ENCODE measurements at places on chromosomes 1 and 21. TPM values are rescaled to one million over a fixed set of nuclear protein-coding genes. Genes with fewer than 3 reads are reported as not detected.

GRCh38 chr1:201109651-201110050, 2.6 kb downstream of the CACNA1S start:
- no peak for DNase-seq

- DNase-seq, result peak; percentile 93
These were observed 9.8 kb downstream of the MIXL1 start for GRCh38 chr1:226233293-226233692.

DNA sequence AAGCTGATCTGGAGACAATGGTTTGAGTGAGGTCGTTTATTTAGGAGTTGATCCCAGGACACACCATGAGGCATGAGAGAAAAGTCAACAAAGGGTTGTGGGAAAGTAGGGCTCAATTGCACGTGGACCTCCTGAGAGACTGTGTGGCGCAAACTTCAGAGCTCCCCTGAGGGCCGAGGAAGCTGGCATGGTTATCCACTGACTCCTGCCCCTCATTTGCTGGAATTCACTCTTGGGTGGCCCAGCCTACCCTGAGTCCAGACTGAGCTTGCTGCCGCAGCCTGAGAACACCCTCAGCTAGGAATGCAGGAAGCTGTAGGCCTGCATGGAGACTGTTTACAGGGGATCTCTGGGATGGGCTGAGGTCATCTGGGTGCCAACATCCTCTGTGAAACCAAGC, 301.0 kb downstream of the RWDD3 start:
- no peak for DNase-seq

- no peak for DNase-seq
These were observed 9.7 kb upstream of the MYBPHL start for GRCh38 chr1:109316506-109316905.

DNA sequence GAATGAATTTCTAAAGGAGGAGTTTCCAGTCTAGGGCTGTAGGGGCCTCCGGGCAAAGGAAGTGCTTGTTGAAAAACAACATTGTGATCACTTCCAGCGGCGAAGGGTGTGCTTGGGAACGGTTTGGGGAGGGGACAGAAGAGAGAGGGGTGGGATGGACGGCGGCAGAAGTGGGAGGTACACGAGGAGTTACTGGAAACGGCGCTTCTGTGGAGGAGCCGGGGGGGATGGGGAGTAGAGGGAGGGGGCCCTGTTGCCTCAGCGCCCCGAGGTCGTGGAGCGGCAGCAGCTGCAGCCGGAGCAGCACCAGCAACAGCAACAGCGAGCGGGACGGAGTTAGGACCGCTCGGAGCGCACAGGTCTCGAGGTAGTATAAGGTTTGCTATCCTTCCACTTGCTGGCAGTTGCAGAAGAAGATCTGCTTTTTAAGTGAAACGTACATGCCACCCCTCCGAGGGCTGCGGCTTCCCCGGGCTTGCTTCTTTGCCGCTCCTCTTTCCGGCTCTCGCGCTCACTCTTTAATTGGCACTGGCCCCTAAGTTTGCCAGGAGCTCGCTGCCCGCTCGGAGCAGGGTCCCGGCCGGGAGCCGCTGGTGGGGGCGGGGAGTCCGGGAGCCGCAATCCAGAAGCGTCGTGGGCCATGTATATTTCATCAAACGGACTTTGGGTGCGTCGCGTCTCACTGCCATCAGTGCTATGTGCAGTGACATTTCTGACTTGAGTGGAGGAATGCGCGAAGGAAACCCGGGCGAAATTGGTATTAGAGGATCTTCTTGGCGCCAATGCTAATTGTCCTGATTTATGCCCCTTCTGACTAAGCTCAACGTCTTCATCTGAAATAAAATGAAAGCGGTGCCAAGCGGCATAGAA, 771 bp upstream of the NTNG1 start:
- peak; percentile 68 for DNase-seq

The VCAM1 gene
- total RNA-seq, result not detected

The ECM1 gene
- 2.7 TPM for total RNA-seq

The SYT14 gene
- total RNA-seq, result not detected

The CRYAA gene
- not detected for total RNA-seq
